ENCODE measurements at places on chromosomes 3 and 15. TPM values are rescaled to one million over a fixed set of nuclear protein-coding genes. Genes with fewer than 3 reads are reported as not detected.

- no peak for DNase-seq
These were observed 51.5 kb downstream of the PRKAR2A start for GRCh38 chr3:48795997-48796732.

- DNase-seq: no peak
These were observed 14.2 kb downstream of the MAP4 start for GRCh38 chr3:48001991-48002390.

GRCh38 chr3:3853544-3853943, 54.3 kb downstream of the LRRN1 start:
- DNase-seq: no peak

DNA sequence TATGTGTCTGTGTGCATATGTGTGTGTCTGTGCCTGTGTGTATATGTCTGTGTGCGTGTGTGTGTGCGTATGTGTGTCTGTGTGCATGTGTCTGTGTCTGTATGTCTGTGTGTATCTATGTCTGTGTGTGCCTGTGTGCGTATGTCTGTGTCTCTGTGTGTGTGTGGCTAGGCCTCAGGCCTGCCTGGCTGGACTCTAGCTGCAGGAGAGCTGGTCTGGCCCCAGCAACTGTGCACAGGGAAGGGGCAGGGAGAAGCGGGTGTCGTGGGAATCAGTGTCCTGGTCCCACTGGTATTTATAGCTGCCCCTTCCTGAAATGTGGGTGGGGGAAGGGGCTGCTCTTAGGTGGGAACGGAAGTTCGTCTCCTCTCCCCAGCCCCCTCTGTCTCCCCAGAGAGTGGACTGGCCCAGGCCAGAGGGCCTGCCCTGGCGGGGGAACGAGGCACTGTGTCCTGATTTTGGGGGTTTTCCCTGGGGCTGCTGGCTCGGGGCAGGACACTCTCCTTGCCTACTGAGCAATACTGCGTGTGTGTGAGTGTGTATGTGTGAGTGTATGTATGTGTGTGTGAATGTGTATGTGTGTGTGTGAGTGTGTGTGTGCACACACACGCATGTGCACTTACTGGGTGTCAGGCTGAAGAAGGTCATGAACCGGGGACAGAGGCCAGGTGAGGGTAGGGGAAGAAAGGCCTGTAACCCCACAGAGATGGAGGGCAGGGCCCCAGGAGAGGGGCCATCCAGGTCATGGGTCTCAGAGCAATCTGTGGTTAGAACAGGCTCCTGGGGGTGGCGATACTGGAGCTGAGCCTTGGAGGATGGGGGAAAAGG, 6.6 kb downstream of the CSPG4 start:
- DNase-seq: no peak

DNA sequence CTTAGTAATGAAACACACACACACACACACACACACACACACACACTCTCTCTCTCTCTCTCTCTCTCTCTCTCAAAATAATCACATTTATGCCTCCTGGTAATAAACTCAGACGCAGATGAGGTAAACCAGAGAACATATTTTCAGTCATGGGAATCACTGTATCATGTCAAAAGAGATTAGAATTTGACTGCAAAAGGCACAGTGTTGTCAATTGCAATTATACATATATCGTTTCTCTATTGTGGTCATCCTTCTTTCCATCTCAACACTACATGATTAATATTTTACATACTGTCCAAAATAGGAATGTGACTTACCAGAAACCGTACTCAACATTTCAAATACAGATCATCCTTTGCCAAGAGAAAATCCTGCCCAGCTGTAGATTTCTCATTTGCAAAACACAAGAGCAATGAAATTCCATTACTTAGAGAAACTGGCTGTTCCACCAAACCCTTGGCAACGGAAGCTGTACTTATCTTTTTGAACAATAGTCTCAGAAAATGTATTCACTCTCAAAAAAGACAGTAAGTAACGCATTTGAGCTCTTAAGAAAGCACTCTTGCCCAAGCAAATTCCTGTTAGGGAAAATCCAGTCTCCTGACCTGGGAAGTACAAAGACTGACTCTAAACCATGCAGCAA, 24.3 kb downstream of the PDZRN3 start:
- no peak for DNase-seq

DNA sequence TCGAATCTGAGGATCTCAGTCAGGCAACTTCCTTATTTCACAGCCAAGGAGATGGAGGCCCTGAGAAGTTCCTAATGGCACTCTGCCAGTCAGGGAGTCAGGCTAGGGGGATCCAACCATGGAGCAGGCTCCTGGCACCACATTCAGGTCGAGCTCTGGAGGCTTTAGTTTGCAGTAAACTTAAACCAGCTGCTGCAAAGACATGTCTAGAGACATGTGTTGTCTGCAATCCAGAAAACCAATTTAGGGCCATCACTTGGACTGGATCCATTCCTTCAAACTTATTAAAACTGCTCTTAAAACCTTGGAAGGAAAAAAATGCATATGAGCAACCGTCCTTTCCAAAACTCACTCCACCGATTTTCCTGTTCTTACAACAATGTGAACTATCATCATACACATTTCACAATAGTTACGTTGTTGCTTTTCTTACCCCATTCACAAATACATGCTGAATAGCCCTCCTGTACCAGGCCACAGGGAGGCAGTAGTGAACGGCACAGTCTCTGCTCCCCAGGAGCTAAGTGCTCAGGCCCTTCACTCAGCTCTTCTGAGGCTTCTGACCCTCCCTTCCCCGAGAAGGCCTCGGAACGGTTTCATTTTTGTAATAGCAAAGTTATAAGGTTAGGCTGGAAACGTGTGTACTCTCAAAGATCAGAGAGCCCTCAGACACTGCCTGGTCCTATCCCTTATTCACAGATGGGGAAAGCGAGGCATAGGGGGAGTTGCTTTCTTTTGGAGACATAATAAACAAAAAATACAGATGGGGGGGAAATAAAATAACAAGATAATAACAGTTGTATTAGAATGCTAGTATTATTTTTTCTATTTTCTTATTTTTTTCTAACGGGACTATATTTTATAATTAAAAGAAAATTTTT, 20.1 kb downstream of the RFT1 start:
- DNase-seq: peak; percentile 75

DNA sequence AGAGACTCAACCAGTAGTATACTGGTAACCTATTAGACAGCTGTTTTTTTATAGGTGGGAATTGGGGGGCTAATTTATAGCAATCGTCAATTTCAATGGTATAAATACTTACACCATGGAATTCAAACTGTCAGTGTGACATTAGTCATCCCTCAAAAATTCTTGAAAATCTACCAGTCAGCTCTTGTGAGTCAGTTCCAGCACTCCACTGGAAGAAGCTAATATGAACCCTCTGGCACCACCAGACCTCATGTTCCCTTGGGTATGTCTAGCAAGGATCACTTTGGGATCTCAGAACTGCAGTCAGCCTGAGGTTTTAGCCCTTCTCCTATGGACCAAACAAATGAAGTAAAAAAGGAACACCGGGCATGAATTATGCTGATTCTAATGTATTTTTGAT, 11.8 kb upstream of the UACA start:
- no peak for DNase-seq

Gene ARGFX
- polyA plus RNA-seq: not detected

Data from psoas muscle (tissue), 8 donors.